Stimulated activated CD8-positive, alpha-beta memory T cell treated with anti-CD3 and anti-CD28 coated beads, Interleukin-15, amount 100 ng/mL, for 24 hours (primary cell): ENCODE measurements at places on chromosomes 2 and 18.

DNA sequence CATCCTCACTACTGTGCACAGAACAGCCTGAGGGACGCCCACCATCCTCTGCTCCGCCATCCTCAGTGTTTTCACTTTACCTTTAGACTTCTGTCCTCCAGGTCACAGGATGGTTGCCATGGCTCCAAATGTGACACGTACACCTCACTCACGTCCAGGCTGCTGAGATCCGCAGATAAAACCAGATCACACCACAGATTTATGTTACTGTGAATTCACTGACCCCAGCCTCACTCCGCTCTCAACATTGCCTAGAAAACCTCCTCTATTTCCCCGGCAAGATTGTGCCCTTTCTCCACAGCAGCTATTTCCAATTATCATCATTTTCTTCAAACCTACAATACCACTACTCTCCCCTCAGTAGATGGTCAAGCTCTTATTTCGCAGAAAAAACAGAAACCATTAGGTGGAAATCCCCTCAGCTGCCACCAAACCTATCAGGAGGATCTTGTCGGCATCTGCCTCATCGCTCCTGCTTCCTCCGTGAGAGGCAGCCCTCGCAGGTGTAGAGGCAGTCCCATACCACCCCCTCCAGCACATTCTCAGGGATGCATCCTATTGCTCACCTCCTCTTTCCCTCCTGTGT lies 49.8 kb upstream of the SLC1A4 start:
- DNase-seq, result no peak

GRCh38 chr2:197994751-197995150 lies 190.4 kb downstream of the PLCL1 start:
- no peak for DNase-seq

- no peak for DNase-seq
Measured at GRCh38 chr2:177291701-177292100, 27.2 kb upstream of the NFE2L2 start.

DNA sequence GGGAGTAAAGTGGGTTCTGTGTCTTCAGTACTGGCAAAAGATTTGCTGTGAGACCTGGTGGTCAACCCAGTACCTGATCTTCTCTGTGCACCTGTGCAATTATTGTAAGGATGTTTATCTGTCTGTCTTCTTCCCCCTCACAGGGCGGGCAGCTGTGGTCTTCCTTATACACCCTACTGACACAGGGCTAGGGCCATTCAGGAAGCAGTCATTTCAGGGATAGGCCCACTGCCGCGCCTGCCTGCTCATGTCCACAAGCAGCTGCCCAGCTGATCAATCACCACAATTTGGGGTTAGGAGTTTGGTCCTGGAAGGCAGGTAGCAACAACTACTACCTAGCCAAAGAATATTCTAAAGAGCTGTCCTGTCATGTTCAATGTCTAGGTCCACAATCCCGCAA lies 1.2 kb upstream of the CNNM4 start:
- DNase-seq, result no peak

- DNase-seq, result no peak
Measured at GRCh38 chr18:59554796-59555335, 142.4 kb downstream of the CCBE1 start.

DNA sequence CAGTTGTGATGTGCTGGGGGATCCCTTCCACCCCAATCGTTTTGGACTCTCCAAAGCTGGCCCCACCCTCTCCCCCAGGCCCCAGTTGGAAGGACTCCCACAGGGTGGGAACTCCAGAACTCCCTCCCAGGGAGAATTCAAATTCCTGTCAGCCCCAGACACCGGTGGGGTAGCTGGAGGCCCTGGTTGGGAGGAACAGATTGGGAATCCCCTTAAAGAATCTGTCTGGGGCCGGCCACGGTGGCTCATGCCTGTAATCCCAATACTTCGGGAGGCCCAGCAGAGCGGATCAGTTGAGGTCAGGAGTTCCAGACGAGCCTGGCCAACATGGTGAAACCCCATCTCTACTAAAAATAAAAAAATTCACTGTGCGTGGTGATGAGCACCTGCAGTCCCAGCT lies 155.5 kb downstream of the ANKRD36C start:
- DNase-seq, result no peak

GRCh38 chr2:112805542-112805941 lies 21.2 kb upstream of the IL1A start:
- DNase-seq, result no peak

GRCh38 chr18:44837482-44838180 lies 156.9 kb downstream of the SETBP1 start:
- no peak for DNase-seq

DNA sequence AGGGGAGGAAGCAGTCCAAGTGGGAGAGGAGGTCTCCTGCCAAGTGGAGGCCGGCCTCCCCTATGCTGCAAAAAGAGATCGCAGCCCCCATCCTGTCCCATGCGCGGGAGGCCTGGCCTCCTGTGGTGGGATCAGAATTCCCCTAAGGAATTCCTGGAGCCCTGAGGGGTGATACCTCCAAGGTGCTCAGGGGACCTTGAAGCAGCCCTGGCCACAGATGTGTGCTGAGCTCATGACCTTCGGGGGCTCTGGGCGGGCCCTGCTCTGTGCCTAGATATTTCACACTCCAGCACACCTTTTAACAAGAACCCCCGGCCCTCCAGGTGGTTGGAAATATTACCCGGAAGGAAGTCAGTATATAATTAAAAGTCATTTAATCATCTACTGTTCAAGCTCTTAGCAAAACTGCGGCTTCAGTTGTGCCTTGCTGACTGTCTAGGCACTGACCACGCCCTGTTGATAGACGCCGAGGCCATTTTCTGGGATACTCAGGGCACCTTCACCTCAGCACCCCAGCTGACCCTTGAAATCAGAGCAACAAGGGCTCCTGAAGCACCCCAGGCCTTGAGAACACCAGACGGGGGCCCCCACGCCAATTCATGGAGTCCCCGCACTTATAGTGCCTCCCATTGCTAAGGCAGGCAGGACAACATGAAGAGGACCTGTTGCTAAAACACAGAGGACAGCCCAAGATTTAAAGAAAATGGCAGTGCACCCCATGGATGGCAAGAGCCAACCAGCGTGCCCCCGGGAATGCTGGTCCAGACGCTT lies 119.1 kb downstream of the NDUFA10 start:
- DNase-seq, result no peak

DNA sequence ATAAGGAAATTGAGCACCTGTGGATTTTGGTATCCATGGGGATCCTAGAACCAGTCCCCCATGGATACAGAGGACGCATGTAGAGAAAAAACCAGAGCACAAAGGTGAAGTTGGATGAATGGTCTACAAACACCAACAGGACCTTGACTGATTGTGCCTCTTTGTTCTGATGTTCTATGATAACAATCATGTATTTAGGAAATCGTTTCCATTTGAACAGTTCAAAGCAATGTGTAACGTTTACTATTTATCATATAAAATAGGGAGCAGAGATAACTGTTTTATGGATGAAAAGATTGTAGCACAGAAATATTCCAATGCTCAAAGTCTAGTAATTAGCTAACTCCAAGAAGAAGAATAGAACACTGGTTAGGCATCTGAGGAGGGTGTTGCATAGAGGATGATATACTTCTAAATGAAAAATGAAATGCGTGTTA lies 116.3 kb upstream of the FN1 start:
- no peak for DNase-seq

DNA sequence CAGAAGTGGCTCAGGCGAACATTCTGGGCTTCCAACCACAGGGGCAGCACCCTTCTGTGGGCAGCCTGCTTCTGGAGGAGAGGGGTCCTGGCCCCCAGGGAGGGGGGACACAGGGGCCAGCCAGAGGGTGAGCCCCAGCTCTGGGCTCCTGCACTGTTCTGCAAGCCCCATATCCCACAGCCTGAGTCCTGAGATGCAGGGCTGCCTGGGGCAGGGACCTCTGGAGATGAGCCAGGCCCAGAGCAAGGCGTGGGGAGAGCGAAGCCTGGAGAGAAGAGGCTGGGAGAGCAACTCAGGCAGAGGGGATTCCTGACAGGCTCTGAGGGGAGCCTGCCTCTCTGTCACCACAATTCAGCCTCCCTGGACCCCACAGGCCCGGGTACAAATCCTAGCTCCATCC lies 13.5 kb upstream of the PRSS56 start:
- DNase-seq, result no peak

DNA sequence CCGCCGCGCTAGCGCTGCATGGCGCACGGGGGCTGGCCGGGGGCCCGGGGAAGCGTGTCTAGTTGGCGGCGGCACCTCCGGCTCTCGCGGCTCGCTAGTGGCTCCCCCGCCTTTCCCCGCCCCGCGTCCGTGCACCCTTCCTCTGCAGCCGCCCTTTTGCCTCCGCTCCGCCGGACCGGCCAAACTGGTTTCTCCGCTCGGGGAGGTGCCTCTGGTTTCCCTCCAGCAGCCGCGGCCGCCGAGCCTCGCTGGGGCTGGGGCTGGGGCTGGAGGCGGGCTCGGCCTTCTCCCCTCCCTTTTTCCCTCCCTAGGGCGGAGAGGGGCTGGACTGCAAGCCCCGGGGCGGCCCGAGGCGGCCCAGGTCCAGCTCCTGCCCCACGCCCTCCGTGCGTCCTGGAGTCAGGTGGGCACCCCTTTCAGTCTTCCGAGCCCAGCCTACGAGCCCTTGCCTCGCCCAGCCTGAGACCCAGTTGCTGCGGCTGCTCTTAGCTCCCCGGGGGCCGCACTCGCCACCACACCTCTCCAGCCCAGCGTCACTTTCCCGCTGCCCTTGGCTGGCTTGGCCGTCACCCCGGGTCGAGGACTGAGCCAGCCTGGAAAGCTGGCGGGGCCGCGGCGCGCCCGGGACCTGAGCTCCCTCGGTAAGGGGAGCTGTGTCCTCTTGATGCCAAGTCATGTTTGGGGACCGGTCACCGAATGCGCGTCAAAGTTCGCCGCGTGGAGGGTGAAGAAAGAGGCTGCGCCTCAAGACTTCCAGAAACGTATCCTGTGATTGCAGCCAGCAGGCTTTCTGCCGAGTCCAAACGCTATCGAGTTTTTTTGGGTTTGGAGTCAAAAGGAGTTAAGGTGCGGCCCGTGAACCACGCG lies at the start of gene ATP8B1:
TSS of gene ATP8B1 (minus strand) at position 213 of the 867 bp plus-strand sequence. CDS start 71,508 bp downstream, outside the sequence.
- no peak for DNase-seq

- DNase-seq, result no peak
Measured at GRCh38 chr2:95265182-95265581, 9.1 kb upstream of the PROM2 start.

DNA sequence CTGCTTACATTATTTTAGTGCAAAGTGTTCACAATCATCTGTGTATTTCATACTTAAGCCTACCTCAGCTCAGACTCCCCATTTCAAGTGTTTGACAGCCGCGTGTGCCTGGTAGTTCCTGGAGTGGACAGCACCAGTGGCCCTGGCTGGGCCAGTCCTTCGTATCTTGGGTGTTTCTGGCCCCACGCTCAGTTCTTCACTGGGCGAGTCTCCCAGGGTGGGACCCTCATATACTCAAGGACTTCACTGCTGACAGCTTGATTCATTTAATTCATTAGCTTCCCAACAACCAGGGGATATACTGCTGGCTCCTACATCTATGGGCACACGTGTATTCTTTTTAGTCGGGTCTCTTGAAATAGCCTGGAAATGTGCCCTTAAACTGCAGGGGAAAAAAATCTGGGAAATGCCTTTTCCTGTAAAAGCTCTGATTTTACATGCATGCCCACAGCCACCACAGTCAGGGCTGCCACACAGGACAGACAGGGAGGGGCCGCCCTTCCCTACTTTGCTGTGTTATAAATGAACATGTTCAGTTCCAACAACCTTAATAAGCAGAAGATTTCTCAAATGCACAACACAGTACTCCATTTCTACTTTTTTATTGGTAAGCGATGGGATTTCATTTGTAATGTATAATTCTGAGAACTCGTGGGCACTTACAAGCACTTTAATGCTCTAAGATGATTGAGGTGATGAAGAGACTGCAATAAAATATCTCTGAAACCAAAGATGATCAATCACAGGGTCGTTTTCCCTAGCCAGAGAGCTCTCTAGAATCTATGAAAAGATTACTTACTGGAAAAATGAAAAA lies 205.5 kb upstream of the REV1 start:
- DNase-seq, result no peak

DNA sequence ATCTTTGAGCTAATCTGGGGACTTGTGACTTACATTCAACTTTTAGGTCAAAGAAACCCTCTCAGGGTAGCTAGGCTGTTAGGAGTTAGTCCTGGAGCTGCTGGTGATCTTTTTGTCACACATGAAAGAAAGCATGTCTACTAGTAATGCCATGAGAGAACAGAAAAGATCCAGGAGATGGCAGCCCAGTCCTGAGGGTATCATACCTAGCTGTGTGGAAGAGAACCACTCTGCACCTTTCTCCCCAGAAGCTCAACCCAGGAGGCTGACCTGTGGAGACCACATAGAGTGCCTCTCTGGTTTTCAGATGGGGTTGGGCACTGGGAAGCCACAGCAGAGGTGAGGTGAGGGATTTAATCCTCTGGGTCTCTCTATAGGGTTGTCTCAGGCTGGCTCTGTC lies 460.2 kb upstream of the UBE2E3 start:
- no peak for DNase-seq

- no peak for DNase-seq
Measured at GRCh38 chr2:187875261-187876141, 321.3 kb upstream of the TFPI start.

- DNase-seq, result no peak
Measured at GRCh38 chr2:186569897-186570296, 20.0 kb upstream of the ITGAV start.

DNA sequence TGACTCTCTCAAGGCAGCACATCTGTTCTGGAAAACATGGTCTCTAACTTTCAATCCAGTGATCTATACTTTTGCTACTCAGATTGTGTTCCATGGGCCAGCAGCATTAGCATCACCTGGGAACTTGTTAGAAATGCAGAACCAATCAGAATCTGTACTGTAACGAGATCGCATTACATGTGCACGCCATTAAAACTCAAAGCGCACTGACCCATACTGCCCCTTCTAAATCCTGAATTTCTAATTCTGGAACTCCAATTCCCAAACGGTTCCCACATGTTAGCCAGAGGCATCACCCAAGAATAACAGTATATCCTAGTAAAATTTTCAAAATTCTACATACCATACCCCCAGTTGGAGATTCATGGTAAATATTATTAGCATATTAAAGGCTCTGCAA lies 10.5 kb upstream of the DCTN1 start:
- DNase-seq, result no peak

DNA sequence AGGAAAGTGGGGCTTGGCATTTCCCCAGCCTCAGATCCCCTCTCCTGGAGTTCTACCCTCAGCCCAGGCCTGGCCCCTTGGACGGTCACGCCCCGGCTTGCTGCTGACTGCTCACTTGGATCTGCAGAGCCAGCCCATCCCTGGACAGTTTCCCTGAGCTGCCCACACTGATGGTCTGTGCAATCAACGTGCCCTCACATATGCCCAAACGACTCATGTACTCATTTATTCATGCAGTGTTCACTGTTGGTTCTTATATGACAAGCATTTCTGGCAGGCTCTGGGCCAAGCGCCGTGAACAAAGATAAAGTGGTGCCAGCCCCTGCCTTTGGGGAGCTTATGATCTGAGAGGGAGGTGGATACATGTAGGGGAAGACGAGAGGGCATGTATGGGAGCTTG lies 20.3 kb upstream of the GLI2 start:
- no peak for DNase-seq

GRCh38 chr2:151192681-151193080 lies 69.0 kb downstream of the RBM43 start:
- no peak for DNase-seq
